ENCODE measurements at places on chromosomes 11 and 22. TPM values are rescaled to one million over a fixed set of nuclear protein-coding genes. Genes with fewer than 3 reads are reported as not detected.

The RAB6A gene
- polyA plus RNA-seq = 90.4 TPM

GRCh38 chr11:15412054-15412453 lies 297.3 kb downstream of the INSC start:
- DNase-seq = no peak

GRCh38 chr22:45455212-45455611 lies 41.7 kb downstream of the RIBC2 start:
- no peak for DNase-seq

DNA sequence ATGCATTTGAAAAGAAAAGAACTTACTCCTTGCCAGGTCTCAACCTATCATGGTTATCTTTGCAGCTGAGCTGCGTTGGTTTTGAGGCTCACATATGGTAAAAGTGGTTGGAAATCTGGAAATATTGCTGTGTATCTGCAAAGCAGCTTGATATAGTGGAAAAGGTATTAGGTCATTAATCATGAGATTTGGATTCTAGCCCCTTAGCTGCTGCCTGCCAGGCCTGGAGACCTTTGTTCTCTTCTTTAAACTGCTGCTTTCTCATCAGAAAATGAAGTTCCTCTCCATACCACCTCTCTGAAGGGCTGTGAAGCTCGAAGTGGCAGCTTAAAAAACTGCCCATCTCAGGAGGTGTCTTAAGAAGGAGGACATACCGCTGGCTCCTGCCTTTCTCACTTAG lies 5.7 kb downstream of the PPARA start:
- DNase-seq = no peak

DNA sequence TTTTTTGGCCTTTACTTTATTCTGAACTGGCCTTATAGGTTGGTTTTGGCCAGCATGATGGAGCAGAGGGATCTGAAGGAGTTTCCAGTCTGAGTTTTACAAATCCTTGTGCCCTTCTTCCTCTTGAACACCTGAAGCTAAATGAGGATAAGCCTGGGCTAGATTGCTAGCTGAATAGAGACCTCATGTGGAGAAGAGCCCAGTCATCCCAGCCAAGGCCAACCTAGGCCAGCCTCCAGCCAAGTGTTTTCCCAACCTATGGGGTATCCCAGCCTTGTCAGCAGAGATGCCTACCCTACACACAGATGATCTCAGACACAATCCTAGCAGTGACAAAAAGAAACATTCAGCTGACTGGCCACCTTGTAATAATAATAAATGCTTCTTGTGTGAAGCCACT lies 966 bp upstream of the CASP12 start:
- no peak for DNase-seq

- DNase-seq = no peak
These were observed 14.1 kb downstream of the APOL1 start for GRCh38 chr22:36267058-36267457.

Data from muscle of back (tissue), 13 donors.